Amygdala (tissue), 56 donors: ENCODE measurements at places on chromosomes 5 and 9.

DNA sequence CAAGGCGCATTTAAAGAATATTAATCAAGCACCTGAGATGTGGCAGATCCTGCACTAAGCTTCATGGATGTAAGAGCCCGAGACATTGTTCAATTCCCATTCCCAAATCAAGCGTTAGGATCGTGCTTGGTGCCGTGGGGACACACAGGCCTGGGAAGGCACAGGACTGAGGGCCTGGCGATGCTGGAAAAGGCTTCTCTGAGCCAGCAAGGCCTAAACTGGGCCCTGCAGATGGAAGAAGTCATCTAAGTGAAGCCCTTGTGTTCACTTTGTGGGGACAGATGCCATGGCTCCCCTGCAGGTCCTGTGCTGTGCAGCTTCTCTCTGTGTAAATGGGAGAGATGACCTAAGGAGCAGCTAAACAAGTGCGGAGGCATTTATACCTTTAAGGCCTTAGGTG lies 83.9 kb downstream of the LIFR start:
- DNase-seq = no peak

DNA sequence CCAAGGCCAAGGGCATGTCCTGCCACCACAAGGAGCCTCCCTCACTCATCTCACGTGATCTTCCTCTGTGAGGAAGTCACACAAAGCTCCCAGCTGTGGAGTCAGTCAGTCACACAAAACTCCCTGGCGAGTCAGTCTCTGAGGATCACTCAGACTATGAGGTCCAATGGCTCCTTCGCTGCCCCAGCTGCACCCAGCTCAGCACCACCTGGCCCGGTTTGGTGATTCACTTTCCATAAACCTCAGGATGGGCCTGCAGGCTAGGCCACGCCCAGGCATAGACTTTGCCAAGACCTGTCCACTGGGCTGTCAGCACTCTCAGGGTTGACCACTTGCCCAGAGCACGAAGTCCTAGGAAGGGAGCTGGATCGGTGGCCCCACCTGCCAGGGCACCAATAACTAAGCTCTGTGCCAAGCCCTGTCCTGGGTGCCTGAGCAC lies 233.8 kb downstream of the HSPA4 start:
- no peak for DNase-seq

- no peak for DNase-seq
These were observed 81.4 kb downstream of the PGM5 start for GRCh38 chr9:68437785-68438184.

DNA sequence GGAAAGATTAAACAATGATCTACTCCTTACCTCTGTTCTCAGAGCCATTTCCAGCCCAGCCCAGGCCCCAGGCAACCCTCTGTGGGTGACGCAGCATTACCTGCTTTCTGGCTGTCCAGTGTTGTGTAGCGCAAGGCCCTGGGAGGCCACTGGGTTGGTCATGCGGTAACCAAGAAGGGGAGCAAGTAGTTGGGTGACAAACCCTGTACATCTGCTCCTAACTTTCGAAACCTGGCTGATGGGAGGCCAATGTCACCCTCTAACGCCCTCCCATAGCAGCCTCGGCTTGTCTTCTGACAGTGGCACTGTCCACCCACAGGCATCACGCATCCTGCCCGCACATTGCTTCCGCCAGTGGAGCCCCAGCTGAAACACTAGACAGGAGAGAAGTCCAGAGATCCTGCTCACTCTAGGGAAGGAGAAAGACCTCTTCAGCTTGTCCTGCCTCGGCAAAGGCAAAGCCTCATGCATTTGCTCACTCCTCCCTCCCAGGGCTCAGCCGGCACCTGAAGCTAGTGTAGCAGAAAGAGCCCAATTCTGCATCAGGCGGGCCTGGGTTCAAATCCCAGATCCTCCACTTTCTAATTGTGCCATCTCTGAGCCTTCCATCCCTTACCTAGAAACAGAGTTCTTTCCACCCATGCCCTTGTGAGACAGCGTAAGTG lies 94.6 kb downstream of the ADAMTS2 start:
- no peak for DNase-seq

DNA sequence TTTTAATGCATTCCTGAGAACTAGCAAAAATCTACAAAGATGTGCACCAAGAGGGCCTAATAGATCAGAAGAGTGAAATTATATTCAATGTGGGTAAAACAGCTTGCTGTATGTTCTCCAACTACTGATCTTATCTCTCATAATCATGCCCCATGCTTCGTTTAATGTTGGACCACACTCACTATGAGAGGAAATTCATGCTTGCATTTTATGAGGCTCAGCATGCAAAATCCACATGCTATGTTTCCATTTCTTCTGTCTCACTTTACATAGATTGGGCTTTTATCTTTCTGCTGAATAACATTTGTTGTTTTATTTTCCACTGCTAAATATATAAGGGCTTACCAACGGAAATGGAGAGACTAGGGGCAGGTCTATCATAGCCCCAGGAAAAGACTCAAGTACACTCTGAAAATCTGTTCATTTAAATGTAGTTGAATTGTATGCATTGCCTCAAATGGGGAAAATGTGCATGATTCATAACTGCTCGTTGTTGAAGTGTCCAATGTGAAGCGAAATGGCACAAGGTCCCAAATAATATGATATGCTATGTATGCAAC lies 474.2 kb downstream of the EFNA5 start:
- no peak for DNase-seq

DNA sequence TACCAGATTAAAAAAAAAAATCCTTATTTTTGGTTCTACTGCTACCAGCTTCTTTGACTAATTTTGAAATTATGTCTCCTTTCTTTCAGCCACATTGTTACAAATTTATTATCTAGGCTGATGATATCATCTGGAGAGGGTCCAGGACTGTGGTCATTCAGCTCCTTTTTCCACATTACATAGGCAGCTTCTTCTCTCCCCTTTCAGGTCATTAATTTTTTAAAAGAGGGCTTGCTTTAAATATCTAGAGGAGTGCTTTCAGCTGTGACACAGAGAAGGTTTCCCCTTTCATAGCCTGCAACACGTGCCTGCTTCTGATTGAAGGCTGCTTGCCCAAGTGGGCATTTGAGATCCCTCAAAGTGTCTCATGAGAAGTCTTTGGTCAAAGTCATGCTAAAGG lies 155.7 kb upstream of the PAPPA start:
- no peak for DNase-seq

DNA sequence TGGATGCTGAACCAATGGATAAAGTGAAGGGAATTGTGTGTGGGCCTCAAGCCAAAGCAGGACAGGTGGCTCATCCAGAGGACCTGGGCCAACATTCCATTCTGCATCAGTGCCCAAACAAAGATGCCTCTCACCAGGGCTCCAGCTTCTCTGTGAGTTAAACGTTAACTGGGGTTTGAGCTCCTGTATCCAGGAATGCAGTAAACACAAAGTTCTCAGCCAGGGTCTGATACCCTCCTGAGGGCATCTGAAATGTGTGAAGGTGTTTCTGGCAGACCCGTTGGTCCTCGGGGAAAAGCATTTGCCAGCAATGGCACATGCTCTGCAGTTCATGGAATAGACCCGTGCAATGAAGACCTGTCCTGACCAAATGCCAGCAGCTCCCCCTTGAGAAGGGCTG lies 33.9 kb upstream of the AOPEP start:
- DNase-seq = no peak

DNA sequence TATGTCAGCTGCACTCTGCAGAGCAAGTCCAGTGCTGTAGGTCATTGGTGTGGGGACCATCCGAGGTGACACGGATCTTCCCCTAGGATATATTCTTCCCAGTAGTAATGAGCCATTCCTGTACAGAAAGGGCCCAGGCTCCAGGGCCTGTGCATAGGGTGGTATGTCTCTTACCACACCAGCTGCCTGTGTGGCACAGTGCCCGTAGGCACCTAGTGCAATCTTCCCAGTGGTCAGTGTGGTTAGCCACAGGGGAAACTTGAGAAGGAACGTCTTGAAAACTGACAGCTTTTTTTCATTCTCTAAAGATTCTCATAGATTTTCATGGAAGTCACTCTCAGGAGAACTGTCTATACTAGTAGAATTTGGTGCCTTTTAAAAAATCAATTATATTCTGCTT lies 39.8 kb downstream of the CYSTM1 start:
- no peak for DNase-seq

DNA sequence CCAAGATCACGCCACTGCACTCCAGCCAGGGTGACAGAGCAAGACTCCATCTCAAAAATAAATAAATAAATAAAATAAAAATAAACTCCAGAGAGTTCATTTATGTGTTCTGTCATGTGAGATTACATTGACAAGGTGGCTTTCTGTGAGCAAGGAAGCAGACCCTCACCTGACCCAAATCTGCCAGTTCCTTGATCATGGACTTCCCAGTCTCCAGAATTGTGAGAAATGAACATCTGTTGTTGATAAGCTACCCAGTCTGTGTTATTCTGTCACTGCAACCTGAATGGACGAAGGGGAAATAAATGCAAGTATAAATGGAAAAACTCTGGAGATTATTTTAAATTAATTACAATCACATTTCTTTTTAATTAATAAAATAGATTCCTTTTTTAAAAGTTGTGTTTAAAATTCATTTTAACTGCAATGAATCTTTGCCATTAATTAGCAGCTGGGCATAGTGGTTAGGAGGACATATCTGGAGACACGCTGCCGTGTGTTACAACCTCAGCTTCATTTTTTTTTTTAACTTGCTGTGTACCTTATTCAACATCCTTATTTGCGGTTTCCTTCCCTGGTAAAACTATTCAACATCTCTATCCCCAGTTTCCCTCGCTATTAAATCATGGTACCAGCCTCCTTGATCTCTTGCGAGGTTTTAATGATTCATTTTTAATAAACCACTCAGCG lies 376.4 kb downstream of the CHSY3 start:
- DNase-seq = no peak

- DNase-seq = no peak
These were observed 115.6 kb downstream of the VCAN start for GRCh38 chr5:83586874-83587776.

DNA sequence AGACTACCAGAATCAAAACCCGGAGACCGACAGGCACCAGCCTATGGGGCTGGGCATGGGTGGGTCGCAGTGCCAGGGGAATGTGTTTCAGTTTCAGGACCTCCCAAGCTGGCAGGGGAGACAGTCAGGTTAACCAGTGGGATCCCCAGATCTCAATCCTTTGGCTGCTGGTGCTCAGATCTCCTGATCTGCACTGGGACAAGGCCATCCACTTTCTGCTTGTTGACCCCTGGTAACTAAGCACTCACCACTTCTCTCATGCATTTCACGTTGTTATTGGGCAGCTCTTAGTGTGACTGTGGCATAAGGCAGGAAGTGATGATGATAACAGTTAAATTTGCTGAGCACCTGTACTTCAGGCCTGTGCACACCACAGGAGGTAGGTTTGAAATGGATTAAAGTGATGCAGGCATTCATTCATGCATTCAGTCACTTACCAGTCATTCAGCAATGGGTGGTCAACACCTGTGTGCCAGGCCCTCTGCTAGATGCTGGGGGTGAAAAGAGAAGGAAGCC lies 42.1 kb upstream of the STXBP1 start:
- DNase-seq = no peak

- no peak for DNase-seq
These were observed 15.9 kb upstream of the ABLIM3 start for GRCh38 chr5:149125386-149125891.

DNA sequence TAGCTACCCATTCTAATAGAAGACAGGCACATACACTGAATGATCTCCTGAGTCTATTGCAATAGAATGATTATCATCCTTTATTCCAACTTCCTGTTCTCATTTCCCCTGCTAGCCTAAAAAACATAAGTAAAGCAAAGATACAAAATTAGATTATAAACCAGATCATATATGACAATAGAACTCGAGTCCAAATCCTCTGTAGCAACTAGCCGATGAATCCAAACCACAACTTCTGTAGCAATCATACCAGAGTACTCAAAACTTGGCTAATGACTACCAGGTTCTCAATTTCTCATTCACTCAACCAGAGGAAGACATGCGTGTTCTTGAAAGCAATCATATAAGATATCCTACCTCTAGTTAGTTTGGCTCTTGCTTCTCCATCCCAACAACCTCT lies 622.1 kb downstream of the PSAT1 start:
- no peak for DNase-seq

DNA sequence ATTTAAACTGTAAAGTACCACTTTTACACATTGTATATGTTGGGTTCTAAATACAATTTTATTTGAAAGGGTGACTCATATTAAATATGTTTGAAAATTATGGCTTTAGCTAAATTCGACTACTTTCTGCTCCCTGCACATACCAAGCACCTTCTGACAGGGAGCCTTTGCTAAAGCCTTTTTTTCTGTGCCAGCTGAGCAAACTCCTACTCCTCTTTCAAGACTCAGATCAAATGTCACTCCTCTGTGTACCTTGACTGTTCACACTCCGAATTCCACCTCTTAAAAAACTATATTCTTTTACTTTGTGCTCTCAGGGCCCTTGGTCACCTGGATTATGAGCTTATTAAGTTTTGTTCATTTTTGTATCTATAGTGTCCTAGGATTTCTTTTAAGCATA lies 6.5 kb upstream of the OXCT1 start:
- no peak for DNase-seq
